ENCODE measurements at places on chromosomes 12 and 14. TPM values are rescaled to one million over a fixed set of nuclear protein-coding genes. Genes with fewer than 3 reads are reported as not detected.

- DNase-seq: no peak
Observed at GRCh38 chr12:121523741-121524140, 57.1 kb downstream of the KDM2B start.

The MUCL1 gene
- not detected for total RNA-seq

DNA sequence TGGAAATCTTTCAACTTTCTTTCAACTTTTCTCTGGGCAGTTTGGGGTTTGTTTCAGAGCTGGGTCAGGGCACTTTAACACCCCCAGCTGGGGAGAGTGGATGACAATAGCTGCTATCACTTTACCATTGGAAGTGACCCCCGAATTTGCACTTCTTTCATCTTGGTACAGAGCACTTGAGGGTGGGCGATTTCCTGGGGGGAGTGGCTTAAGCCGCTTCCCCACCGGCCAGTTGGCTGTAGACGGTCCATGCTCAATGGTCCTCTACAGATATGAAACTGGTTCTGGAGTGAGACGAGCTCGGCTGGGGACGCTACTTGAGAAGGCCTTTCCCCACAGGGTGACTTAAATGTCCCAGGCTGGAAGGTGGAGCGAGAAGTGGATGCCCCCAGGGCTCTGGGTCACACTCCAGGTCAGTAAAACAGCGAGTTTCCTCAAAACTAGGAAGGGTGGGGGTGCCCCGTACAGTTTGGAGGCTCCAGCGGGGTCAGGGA lies at the start of gene VRTN:
Gene VRTN (plus strand): TSS at position 231 of the 494 bp plus-strand sequence. CDS start 8,313 bp downstream, outside the sequence.
- no peak for DNase-seq

DNA sequence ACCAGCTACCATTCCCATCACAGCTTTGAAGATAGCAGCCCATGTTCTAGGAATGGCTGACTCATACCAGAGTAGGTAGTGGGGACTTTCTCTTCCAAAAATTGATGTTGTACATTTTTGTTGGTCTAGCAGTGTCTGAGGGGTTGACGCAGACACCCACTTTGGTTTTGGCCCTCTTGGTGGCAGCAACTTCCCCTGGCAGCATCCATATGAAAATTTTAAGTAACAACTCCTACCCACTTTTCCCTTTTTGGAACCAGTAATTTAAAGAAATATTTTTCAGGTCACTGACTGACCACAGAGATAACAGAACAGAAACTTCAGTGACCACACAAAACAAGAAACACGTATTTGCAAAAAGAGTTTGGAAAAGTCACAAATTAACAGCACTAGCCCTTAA lies 162.0 kb upstream of the TMCC3 start:
- no peak for DNase-seq

DNA sequence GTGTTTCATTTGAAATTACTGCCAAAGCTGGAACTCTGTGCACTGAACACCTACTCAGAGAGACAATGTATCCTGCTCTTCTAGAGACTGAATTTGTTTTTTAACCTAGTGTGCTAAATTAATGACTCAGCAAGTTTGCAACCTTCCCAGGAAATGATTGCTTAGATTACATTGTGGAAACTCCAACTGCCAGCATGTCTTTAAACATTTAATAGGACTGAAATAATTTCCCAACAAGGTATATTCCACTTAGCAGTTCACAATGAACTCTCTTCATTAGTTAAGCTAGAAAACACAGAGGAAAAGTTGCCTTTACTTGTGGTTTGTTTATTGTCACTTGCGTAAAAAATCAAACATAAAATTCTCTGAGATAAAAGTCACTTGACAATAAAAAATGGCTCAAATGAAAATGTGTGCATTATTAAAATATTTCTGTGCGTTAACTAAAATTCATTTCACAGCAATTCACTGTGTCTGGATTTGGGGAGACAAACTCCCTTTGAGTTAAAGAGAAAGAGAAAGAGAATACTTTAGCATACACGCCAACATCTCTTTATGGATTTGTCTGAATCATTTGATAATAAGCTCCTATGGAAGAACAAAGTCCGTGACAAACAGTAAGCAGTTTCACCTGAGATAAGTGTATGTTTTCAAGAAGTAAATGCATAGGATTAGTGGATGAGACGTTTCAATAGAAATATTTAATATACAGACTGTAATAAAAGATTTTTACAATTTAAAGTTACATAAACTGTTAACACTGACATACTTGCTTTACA lies 284.0 kb downstream of the PRKD1 start:
- DNase-seq: no peak

DNA sequence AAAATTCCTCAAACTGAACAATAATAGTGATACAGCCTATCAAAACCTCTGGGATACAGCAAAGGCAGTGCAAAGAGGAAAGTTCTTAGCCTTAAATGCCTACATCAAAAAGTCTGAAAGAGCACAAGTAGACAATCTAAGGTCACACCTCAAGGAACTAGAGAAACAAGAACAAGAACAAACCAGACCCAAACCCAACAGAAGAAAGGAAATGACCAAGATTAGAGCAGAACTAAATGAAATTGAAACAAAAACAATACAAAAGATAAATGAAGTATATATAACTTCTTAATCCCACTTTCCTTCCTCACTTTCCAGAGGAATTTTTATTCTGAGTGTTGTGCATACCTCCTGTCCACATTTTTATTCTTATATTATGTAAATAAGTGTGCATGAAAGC lies 192.0 kb downstream of the FUT8 start:
- no peak for DNase-seq

DNA sequence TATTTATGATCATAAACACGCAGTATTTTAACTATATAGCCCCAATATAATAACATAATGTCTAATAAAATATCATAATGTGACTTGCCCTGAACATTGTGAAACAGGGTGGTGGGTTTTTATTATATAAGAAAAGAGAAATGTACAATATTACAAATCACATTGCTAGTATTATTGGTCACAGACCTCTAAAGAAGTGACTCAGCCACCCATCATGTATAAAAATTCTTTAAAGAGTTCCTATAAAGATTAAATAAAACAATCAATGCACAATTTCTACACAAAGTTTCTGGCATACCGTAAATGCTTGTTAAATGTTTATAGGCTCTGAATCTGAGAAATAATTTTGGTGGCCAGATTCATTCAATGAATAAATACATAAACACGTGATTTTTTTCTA lies 28.9 kb downstream of the ABCC9 start:
- no peak for DNase-seq

DNA sequence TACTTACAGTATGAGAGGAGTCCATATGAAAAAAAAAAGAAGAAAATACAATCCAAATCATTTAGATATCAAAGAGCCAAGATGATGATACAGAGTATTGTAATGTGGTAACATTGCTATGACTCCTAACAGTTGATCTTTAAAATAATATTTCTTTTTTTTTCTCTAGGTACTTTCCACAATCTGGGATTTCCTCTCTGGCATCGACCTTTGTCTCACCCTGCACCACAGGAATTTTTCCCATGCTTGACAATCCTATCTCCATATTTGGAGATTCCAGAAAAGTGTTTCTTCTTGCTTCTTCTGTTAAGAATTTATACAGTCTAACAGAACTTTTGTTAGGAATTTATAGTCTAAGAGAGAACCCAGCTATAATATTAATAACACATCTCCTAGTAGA lies 184.4 kb downstream of the ITPR2 start:
- DNase-seq: no peak

- no peak for DNase-seq
Observed at GRCh38 chr12:112597986-112598385, 179.2 kb downstream of the PTPN11 start.

The LHX5 gene
- total RNA-seq: not detected

DNA sequence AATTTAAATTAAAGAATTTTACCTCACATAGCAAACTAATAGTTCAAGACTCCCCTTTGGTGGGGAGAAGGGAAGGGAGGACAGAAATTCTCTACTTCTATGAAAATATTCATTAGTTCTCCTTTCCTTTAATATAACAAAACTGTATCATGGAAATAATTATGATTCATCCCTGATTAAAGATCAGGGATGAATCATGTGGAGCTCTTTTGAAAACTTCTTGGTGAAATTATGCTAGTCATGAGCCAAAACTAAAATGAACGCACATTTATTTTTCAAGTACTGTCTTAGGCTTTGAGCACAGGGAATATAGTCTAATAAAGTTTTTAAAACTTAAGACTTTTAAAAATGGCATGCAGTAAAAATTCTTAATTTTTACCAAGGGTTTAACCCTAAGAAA lies 17.1 kb downstream of the TMBIM4 start:
- no peak for DNase-seq

- DNase-seq: no peak
Observed at GRCh38 chr12:11907625-11908024, 163.1 kb upstream of the BCL2L14 start.

- DNase-seq: no peak
Observed at GRCh38 chr14:36683083-36683724, 21.5 kb downstream of the PAX9 start.

DNA sequence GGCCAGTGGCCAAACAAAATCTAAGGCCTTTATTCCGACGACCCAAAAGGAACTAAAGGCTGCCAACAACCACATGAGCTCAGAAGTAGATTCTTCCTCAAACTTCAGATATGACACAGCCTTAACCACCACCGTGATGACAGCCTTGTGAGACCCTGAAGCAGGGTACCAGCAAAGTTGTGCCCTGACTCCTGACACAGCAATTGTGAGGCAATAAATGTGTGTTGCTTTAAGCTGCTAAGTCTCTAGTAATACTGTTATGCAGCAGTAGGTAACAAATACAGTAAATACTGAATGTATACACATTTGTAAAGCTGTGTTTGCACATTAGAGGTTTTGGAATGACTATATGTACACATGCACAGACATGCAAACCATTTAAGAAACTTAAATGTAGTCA lies 10.7 kb upstream of the SLC6A13 start:
- no peak for DNase-seq

The KRT85 gene
- total RNA-seq: not detected

The HNRNPA1 gene
- 2,000 TPM for total RNA-seq

DNA sequence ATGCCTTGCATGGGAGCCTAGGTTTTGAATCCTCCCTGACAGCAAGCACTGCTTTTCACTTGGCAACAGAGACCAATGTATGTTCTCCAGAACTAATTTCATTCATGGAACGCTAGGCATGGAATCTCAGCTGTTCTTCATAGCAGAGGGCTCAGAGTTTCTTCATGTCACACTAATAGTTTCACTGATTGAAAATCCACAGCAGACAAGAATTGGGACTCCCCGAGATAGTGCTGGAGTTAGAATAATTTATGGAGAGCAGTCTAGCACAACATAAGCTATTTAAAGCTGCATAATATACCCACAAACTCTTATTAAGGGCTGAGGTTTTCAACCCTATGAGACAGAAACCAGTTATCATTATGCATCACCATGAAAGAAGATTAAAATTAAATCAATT lies 342.5 kb downstream of the TMEM132D start:
- no peak for DNase-seq

The OTUB2 gene
- total RNA-seq: 1.8 TPM

The SDR9C7 gene
- total RNA-seq: not detected

The APOF gene
- not detected for total RNA-seq

The B4GALNT3 gene
- total RNA-seq: 3.1 TPM

The CCDC60 gene
- total RNA-seq: not detected

DNA sequence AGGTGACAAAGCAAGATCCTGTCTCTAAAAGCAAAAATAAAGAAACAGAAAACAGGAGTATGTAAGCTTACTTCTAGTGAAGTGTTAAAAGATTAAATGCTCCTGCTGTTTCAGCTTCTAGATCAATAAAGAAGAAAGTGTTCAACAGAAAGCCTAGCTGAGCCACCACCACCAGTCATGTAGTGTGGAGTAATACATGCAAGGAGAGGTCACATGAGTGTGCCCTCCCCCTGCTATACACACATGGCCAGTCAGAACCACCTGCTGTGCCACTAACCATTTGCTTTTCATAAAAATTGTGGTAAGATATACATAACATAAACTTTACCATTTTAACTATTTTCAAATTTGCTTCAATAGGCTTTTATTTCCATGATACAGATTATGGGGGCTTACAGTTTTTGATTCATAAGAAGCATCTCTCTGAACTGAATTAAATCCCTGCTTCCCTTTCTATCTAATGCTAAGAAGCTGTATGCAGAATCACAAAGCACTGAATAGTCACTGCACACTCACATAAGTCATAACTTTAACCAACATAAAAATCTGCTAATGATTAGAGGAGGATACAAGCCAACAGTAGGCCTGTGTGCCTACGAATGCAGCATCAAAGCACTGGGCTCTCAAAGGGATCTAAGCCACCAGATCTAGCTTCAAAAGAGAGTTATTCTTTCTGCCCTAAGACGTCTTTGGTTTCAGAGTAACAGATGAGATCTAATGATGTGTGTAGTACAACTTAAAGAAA lies 515.5 kb downstream of the C12orf50 start:
- no peak for DNase-seq

DNA sequence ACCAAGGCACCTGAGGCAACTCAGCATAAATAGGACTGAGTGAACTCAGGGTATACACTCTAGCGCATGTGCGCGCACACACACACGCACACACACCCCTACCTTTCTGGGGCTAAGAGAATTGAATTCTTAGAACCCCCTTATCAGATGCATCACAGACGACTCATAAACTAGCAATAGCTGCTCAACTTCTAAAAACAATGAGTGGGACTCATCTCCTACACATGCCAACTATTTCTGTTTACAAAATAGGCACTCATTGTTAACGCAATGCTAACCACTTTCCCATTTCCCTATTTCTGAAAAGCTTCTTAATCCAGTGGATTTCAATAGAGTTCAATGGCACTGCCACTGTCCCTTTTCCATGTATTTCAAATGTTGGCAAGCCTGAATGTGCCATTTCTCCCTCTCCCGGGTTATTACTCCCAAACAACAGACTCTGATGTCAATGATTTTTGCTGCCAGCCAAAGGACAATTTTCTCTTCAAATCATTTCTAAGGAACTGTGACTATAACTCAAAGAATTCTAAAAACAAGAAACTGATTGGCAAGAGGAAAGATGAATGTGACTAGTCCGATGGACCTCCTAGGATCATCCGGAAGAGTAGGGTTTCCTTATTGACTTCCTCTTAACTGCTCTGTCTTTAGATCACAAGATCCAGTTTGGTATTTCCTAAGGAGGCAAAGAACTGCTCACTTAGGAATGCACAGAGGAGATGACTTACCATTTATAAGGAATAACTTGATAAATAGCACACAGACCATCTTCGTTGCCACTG lies 48.8 kb downstream of the SLC38A1 start:
- peak; percentile 90 for DNase-seq

- DNase-seq: no peak
Observed at GRCh38 chr12:65162609-65163008, 6.8 kb upstream of the LEMD3 start.

GRCh38 chr14:21090194-21090939 lies 8.1 kb downstream of the ZNF219 start:
- DNase-seq: peak; percentile 51

DNA sequence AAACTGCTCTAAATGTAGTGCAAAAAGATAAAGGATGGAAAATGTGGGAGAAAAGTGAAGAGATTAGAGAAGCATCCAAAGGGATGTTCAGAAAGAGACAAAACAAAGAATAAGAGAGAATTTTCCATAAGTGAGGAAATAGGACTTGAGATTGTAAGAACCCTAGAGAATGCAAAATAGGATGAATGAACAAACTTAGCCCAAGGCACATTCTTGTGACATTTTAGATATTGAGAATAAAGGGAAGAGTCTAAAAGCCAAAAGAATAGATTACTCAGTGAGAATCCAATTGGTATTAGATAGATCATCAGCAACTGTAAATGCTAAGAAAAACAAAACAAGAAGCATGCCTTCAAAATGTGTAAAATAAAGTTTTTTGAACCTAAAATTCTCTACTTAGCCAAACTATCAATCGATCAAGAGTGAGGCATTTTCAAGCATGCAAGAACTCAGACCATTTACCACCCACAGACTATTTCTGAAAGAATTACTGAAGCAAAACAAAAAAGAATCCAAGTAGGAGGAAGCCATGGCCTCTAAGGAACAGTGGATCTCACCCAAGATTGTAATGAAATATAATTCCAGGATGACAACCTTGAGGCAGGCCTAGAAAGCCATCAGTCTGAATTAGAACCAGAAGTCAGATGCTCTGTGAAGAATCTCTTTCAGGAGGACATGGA lies 33.5 kb downstream of the DYRK2 start:
- no peak for DNase-seq
